ENCODE measurements at places on chromosomes 1 and 21.
A peak's percentile ranks its signal among the peaks of the same experiment; 100 is the strongest.

DNA sequence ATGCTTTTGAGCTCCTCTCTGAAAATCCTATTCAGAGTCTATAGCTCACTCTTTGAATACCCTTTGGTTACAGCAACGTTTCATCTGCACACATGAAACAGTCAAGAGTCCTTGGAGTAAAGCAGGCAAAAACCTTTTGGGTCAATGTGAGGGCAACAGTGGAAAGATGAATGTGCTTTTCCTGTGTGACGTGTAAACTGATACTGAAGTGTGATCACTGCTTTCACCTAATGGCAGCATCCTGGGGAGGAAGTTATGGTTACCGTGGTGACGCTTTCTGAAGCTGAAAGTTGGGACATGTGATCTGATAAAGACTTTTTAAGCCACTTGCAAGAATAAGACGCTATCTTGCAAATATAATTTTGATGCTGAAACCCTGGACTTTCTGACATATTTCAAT, 160.0 kb downstream of the SEC16B start:
- no peak for DNase-seq

DNA sequence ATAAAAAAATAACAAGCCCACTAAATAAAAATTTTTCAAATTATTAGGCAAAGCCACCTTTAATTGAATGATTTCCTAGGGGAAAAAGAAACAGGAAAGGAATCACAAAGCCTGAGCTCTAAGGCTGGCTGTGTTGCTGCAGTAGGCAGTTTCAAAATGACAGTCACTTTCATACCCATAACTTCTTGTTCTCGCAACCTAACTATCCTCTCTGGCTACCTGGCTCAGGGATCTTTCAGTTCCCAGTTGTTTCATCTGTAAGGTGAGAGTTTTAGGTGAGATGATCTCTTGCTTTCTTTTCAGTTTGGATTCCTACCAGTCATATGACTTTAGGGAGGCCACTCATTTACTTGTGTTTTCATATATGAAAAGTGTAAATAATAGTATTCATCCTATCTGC, 226.1 kb downstream of the ASTN1 start:
- DNase-seq, result no peak

- no peak for DNase-seq
Measured at GRCh38 chr1:24393892-24394291, 19.7 kb downstream of the STPG1 start.

DNA sequence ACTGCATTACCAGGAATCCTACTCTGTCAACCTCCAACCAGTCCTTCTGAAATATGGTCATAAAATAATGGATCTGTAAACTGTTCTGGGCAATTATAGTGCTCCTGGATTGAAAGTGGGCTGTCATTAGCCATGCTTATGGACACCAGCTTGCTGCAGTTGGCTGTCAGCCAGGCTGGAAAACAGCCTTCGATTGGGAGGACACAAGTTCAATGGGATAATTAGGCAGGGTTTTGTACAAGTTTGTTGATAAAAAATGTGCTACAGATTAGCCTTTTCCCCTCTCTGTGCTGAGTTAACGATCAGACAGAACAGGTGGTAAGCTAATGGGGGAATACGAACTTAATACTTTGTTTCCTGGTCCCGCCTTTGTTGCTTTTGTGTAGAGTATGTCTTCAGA, 413.9 kb downstream of the DUSP10 start:
- no peak for DNase-seq

DNA sequence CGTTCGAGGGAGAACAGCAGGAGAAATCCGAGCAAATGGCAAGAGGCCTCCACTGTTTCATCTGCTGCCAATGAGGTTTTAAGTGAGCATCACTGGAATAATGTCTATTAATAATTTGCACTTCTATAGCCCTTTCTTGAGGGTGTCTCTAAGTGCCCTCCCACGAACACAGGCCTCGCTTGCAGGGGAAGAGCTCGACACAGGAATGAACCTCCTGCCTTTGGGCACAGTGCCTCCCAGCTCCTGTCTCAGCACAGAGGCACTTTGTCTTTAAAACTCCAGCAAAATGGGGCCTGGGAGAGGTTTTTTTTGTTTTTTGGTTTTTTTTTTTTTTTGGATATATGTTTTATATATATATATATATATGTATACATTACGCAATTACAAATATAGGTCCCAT, 56.6 kb downstream of the OLIG1 start:
- no peak for DNase-seq

DNA sequence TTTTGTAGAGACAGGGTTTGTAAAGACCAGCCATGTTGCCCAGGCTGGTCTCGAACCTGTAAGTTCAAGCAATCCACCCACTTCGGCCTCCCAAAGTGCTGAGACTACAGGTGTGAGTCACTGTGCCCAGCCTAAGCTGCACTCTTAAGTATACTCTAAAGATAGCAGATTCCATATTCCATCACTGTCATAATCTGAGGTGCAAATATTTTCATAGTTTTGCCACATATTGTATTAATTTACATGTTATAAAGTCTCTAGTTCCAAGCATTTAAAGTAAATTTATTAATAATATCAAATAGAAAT, 121.3 kb downstream of the HFM1 start:
- no peak for DNase-seq

DNA sequence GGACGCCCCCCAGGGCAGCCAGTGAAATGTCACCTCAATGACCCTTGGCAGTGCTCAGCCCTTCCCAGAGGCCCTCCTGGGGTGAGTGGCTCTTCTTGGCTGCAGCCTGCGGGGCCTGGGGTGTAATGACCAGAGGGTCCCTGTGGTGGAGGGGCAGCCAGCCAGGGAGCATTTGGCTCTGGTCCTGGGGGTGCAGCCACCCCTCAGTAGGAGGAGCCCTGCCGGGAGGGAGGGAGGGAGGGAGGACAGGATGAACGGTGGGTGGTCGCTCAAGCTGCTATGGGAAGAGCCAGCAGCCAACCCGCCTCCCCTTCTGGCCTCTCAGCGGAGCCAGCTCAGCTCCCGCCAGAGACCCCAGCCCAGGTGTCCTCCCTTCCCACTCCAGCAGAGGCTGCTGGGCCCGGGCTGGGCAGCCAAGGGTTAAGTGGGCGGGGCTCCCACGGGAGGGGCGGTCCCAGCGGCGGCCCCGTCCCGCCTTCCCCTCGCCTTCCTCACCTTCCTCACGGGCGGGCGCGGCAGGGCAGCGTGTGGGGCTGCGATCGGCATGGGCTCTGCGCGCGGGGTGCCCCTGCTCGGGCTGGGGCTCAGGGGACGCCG, 9.0 kb upstream of the PLCH2 start:
- no peak for DNase-seq

DNA sequence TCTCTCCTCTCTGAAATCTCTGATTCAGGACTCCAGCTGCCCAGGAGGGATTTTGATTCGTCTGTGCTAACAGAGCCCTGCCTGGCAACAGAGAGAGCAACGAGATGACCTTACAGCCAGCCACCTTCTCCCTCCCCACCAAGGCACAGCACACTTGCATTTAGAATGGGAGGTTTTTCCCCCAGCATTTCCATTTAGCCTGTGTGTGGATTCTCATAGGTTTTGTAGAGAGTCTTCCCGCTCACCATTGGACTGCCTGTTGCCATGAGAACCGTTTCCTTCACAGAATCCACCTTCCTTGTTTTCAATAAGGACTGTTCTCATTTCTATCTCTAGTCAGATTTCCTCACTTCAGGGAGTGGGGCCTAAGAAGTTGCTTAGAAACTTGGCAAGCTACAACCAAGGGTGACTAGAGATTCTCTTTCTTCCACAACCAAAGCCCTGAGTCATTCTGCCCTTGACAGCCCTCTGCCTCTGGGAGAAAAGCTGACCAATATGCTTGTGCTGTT, 5.8 kb upstream of the IKBKE start:
- no peak for DNase-seq

GRCh38 chr1:154760469-154760933, 109.6 kb downstream of the KCNN3 start:
- peak; percentile 63 for DNase-seq

- no peak for DNase-seq
Measured at GRCh38 chr1:219419860-219420259, 193.0 kb downstream of the ZC3H11B start.

DNA sequence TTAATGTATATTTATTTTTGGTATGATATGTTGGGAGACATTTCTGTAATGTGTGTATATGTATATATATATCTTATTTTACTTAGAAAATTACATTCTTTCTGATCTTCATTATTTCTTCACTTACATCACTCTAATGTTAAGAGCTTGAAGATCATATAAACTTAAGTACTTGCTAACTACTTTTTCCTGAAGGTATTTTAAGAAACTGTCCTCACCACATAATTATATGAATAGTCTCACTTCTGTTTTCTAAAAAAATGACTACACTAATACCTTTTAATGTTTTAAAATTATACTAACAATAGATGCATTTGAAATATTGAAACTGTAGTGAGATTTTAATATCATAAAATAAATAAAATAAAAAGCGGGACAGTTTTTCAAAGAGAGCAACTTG, 377.1 kb downstream of the LRRIQ3 start:
- no peak for DNase-seq

DNA sequence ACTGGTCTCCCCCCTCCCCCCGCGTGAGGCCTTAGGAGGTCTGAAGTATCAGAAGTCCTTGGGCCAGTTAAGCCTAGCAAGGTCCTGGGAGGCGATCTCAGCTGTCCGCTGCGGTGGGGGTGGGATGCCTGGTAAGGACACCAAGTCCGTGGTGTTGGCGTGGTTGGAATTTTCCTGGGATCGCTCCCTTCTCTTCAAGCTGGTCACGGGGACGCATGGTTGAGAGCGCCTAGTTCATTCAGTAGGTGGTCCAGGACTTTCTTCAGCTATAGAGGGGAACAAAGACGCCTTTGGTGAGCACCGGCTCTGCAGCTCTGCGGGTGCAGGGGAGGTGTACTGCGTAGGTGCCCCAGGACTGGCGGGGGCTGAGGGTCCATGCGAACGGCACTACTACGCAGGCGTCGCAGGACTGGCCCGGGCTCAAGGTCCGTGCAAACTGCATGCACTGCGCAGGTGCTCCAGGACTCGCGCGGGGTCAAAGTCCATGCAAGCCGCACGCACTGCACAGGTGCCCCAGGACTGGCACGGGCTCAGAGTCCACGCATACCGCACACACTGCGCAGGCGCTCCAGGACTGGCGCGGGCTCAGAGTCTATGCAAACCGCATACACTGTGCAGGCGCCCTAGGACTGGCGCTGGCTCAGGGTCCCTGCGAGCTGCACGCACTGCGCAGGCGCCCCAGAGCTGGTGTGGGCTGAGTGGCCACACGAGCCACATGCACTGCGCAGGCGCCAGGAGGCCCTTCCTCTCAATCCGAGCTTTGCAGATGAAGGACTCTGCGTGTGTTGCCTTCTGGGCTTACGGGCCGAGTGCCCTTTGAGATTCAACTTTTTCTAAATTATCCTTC, 36.6 kb upstream of the HMGN1 start:
- peak; percentile 29 for DNase-seq

- DNase-seq, result no peak
Measured at GRCh38 chr1:243974451-243975292, 76.4 kb upstream of the ZBTB18 start.

DNA sequence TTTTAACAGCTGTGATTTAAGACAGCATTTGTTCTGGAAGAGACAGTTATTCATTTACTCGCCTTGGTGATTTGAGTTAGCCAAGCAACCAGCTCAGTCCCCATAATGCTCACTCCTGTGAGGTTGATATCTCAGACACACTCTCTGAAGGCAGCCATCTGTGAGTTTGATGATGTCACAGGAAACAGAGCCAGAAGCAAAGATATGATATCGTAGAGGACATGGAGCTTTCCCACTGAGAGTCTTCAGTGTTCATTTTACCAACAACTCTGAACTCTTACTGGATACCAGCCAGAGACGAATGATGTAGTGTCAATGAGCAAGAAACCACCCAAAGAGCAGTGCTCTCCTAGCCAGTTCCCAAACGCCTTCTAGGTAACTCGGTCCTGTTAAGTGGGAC, 219.4 kb downstream of the SLC35F3 start:
- no peak for DNase-seq

- no peak for DNase-seq
Measured at GRCh38 chr1:220655961-220656740, 34.0 kb upstream of the C1orf115 start.

DNA sequence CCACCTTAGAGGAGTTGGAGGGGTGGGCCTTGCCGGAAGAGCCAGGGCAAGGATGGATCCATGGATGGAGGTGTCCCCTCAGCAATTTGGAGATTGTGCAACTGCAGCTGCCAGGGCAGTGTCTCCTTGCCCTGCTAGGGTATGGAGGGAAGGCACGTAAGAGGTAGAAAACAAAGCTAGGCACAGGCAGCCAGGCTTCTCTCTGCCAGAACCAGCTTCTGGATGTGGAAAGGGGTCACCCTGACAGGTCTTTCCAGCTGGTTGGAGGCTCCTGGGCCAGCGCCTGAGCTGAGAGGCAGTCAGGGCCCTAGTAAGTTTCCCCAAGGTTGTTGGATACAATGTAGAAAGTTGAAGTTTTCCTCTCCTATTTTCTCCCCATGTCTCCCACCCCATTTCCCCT, 15.2 kb upstream of the SLC25A34 start:
- no peak for DNase-seq

- DNase-seq, result no peak
Measured at GRCh38 chr21:40615505-40616376, 231.2 kb downstream of the DSCAM start.

GRCh38 chr1:182332261-182333060, 59.1 kb downstream of the GLUL start:
- DNase-seq, result no peak

DNA sequence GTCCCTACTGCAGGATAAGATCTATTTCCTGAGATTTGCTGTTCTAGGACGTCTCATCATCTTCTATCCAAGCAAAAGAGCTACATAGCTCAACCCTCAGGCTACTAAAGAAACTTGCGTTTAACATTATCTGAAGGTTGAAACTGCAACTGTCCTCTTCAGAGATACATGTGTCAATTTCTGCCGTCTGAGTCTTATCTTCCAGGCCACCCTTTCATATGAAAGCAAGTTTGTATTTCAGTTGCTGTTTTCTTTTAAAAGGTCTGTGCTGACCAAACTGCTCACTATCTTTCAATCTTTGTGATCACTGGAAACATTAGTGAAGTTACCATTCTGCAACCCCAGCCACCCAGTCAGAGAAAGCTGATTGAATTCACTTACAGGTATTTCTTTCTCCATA, 108.6 kb upstream of the RAB3GAP2 start:
- DNase-seq, result no peak

DNA sequence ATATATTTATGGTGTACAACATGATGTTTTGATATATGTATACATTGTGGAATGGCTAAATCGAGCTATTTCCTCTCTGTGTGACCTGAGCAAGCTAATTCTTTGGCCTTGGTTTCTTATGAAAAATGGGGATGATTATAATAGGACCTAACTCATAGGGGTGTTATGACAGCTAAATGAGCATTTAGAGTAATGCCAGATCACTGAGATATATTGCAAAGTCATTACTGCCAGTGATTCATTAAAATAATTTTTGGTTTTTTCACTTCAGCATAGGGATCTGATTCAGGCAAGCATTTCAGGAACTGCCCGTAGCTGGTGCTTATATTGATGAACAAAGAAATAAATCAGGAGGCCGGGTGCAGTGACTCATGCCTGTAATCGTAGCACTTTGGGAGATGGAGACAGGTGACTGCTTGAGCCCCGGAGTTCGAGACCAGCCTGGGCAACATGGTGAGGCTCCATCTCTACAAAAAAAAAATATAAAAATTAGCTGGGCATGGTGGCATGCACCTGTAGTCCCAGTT, 30.7 kb downstream of the DAB1 start:
- no peak for DNase-seq

Data from stimulated activated CD8-positive, alpha-beta memory T cell treated with anti-CD3 and anti-CD28 coated beads, Interleukin-7, amount 100 ng/mL, for 1 hour (primary cell).